ENCODE measurements at places on chromosomes 5 and 9.

DNA sequence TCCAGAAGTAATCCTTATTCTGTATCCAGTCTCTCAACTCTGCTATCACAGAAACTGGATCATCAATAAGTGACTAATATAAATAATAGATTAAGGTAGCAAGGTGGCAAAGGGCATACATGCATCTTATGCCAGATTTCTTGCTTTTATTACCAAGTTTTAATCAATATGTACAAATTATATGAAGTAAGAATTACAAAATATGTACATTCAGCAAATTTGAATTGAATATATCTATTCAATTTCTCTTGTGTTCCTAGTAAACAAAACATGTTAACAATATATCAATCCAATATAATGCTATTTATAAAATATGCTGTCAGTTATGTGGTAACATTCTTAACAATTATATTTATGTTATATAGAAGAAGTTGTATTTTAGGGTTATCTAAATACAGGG is 488.7 kb upstream of the COX7C start:
- no peak for DNase-seq

GRCh38 chr9:72733895-72734294 is 212.5 kb downstream of the TMC1 start:
- DNase-seq, result peak; percentile 32

DNA sequence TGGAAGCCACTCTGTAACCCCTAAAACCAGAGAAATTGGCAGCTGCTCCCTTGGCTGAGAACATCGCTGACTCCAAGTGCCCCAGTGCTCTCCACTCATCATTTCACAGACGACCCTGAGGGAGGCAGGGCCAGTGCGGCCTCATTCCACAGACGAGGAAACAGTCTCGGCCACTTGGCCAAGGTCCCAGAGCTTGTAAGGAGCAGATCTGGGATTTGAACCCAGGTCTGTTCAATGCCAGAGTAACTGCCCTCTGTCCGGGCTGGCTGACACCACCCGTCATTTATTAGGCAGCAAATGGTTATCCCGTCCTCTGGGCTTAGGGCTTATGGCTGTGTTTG is 19.9 kb upstream of the IER5L start:
- no peak for DNase-seq

DNA sequence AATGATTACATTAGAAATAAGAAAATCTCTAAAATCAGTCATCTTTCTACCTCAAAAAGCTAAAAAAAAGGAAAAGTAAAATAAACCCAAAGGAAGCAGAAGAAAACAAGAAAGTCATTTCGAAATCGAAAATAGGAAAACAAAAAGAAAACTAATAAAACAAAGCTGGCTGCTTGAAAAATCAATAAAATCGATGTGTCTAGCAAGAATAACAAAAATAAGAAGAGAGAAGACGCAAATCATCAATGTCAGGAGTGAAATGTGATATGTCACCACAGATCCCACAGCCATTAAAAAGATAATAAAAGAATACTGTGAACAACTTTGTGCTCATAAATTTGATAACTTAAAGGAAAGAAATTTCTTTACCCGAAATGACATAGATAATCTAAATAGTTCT is 218.1 kb upstream of the S1PR3 start:
- no peak for DNase-seq

GRCh38 chr5:10620346-10620745 is 56.5 kb downstream of the ANKRD33B start:
- no peak for DNase-seq

DNA sequence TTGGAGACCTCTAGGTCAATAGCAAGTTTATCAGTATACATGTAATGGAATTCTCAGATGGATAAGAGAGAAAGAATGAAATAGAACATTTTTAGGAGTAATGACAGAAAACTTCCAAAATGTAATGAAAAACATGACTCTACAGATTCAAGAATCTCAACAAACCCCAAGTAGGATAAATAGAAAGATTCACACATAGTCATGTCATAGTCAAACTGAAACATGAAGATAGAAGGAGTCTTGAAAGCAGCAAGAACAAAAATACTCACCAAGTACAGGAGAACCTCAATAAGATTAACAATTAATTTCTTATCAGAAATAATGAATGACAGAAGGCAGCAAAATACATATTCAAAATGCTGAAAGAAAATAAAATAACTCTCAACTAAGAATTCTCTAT is 164.5 kb downstream of the SPATA31D1 start:
- DNase-seq, result no peak

- DNase-seq, result no peak
Observed at GRCh38 chr9:122318284-122318683, 52.5 kb upstream of the PTGS1 start.

GRCh38 chr5:57696389-57696769 is 213.8 kb upstream of the ACTBL2 start:
- DNase-seq, result no peak

DNA sequence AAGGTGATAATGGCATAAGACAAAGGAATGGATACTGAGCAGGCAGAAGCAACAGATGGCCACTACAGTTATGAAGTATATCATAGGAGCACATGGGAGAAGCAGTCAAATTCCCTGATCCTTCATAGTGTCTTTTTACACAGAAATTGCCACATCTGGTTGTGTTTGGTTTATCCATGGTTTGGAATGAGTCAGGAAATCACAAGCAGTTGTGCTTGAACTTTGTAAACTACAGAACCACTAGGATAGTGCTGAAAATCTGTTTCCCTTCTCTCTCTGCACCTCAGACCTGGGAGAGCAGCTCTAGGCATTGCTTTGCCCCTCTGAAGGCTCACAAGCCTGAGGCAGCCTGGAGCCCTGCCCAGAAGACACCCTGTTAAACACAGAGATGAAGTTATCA is 134.0 kb downstream of the DMRT2 start:
- no peak for DNase-seq

DNA sequence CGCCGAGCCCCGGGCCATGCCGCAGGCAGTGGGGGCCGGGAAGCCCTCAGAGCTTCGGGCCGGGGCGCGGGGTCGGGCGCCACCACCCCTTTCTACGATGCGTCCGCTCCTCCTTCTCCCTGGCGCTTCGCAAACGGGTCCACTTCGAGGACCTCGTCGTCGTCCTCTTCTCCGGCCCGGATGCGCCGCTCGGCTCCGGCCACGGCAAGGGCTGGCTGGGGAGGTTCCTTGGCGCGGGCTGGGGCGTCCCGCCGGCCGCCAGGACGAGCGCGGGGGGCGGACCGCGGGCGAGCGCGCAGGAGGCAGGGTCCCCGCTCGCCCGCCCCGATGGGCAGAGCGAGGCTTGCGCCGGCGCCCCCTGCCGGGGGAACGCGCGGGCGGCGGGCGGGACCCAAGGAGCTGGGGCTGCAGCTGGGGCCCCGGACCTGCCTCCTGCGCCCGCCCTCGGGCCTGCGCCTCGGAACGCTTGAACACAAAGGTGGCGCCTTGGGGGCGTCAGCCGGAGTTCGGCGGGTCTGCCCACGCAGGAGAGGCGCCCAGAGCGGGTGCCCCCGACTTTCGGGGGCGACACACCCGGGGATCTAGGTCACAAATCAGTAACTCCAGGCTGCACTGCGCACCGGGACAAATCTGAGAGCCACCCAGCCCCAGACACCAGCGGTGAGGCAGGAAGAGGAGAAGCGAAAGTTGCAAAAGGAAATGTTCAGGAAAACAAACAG is at the start of gene ROR2:
Gene ROR2 (minus strand): TSS at position 283 of the 719 bp plus-strand sequence.
- DNase-seq, result peak; percentile 60

DNA sequence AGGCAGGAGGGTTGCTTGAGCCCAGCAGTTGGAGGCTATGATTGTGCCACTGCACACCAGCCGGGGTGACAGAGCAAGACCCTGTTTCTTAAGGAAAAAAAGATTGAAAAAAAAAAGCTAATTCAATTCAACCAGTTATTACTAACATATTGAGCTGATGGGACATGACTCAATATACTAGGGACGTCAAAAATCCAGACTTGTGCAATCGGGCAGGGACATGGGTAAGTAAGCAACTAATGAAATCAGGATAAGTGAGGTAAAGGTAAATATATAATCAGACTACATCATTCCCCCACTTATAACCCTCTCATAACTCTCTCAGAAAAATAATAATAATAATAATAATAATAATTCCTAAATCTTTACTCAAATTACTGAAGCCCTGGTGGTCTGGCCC is 975 bp upstream of the HAVCR1 start:
- DNase-seq, result no peak

GRCh38 chr9:84996029-84996428 is 326.5 kb downstream of the NTRK2 start:
- DNase-seq, result no peak

- no peak for DNase-seq
Observed at GRCh38 chr5:112883192-112883591, 22.1 kb downstream of the SRP19 start.

DNA sequence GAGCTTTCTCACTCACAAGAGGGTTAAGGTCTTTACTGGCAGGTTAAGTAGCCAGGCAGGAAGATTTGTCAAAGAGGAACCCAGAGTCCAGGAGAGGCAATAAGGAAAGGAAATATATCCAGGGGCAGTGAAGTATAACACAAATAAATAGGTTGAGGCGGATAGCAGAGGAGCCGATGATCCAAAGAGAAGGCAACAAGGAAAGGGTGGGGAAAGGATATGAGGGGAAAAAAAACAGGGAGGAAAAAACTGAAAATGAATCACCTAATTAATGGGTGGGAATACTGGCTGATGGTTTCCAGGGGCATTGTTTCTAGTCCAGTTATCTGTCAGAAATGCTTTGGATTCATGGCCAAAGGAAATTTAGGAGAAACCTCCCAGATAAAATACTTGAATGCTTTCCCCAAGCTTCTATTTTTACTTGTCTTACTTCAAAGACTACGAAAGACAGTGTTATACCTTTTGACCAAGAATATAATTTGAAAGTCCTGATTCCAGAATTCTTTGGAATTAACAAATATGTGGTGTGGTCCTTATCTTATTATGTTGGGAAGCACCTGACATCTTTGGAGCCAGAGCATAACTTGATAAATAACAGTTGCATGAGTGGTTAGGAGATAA is 146.5 kb downstream of the AOPEP start:
- DNase-seq, result peak; percentile 51

DNA sequence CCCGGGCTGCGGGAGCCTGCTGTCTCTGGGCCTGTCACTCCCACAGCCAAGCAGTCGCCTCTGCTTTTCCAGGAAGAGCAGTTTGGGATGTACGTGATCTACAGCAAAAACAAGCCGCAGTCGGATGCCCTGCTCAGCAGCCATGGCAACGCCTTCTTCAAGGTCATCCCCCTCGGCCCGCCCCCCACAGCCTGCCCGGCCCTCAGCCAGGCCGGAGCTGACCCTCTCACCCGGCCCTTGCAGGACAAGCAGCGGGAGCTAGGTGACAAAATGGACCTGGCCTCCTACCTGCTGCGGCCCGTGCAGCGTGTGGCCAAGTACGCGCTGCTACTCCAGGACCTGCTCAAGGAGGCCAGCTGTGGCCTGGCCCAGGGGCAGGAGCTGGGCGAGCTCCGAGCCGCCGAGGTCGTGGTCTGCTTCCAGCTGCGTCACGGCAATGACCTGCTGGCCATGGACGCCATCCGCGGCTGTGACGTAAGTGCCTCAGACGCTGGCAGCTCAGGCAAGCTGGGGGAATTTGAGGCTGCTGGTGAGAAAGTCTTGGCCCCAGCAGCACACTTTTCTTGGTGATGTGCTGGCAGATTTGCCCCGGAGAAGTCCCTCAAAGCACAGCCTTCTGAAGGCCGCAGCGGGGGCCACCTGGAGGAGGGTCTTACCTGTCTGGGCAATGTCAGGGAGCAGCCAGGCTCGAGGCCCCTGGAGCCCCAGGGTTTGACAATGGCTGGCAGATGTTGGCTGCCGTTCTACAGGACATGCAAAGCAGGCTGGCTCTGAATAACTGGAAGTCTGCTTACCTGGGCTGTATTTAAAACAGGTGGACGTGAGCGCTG is 20.1 kb upstream of the LRRC14B start:
- no peak for DNase-seq

DNA sequence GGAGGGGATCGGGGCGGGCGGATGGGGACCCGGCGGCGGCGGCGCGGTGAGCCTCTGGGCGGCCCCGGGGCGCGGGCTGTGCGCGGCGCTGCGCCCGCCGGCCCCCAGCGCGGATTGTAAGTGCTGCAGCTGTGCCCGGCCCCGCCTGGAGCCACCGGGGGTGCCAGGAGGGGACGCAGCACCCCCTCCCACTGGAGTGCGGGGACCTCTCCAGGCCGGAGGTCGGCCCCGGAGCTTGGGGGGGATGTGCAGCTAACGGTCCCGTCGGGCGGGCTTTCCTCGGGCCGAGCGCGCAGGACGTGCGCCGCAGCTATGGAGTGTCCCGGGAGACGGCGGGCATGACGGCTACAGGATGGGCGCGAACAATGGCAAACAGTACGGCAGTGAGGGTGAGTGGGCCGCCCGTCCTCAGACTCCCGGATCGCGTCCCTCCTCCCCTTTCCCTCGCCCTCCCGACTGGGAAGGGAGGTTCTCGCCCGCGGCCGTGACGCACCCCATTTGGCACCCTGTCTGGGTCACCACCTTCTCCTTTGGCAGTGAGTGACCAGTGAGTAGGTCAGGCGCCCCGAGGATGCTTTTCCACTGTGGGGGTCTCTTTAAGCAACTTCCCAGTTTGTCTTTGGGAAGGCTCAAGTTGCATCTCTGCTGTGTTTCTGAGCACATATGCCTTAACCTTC is 483 bp downstream of the FBXL7 start:
- DNase-seq, result peak; percentile 54

DNA sequence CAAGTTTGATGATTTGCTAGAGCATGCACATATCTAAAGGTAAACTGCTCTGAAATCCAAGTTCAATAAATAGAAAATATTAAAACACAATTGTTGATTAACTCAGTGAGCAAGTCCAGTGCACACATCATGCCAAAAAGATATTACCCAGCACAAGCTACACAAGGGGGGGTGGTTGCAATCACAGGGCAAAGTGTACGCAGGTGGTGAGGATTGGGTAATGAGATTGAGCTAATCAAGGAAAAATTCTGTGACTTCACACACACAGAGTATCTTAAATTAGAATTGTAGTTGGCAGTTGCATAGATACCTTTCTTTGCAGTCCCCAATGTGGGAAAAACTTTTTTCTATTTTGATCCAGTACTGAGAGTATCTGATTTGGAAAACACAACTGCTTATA is 156.1 kb upstream of the NTRK2 start:
- no peak for DNase-seq

DNA sequence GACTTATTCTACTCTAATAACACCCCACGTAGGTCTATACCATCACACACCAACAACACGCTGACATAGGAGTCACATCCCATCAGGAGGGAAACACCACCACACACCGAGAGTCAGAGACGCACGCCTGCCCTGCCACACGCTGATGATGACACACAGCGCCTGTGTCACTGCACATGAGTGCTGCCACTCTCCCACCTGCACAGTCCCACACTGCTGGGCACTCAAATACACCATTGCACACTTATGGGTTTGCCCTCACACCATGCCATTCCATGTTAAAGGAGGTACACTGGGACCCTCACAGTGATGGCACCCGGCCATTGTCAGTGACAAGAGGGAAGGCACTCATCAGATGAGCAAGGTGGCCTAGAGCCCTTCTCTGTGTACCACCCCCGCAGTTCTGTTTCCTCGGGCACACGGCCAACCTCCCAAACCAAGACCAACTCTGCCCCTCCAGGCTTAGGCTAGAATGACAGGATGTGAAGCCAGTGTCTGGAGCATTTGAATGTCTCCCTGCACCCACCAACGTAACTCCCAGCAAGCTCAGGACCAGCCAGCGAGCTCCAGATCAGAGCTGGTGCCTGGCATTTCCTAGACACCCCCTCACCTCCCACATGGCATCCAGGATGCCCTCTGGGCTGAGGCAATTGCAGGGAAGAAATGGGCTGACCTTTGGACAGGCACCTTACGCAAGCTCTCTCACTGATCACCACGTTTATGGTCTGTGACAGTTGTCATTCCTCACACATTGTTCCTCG is 3.6 kb upstream of the CPLX2 start:
- DNase-seq, result no peak

- DNase-seq, result no peak
Observed at GRCh38 chr5:52861368-52861767, 73.7 kb downstream of the ITGA1 start.

Data from fibroblast of skin of back (primary cell).